ENCODE measurements at places on chromosomes 7 and 10.

DNA sequence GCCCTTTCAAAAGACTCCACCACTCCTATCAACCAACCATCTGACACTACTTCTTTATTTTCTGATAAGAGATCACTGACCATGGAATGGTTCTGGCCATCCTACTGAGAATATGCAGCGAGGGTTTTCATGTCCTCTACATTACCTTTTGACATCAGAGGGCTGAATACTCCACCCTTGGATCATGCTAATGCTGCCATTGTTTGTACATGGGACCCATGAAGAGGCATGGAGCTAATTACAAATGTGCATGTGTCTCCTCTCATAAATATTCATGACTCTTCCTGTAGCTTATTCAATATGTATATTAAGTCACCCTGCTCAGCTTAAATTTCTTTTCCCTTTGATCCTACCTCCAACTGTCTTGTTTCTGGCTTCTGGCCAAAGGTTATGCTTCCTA lies 1065.8 kb upstream of the GHITM start:
- DNase-seq = no peak

GRCh38 chr7:100629117-100629716 lies 12.1 kb downstream of the TFR2 start:
- peak; percentile 51 for DNase-seq

DNA sequence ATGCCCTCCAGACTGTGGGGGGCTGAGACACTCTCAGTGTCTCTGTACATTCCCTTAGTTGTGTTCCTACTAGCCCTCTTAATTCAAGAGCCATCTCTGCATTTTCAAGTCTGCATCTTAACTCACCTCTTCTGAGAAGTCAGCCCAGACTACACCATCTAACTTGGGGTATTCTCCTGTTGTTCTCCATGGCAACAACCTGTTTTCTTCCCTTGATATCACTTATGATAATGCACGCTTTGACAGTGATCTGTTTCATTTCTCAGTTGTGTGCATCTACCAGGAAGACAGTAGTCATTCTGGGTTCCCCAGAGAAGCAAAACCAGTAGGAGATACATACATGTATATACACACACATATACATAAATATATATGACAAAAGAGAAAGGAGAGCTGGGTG lies 707.3 kb upstream of the IGFBP3 start:
- DNase-seq = no peak

DNA sequence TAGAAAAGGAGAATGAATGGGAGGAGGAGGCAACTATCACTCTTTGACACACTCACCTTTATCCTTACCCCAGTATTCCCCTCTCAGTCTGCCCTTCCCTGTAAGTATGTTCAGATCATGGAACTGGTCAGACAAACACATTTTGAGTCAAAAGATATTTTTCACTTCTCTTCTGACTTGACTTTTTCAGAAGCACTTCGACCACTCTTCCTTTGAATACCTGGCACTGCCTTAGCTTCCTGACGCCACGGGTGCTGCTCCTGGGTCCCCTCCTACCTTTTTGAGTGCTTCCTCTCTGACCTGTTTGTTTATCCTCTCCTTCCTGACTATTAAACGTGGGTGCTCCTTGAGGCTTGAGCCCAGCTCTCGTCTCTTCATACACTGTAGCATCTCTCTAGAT lies 19.8 kb upstream of the C10orf67 start:
- no peak for DNase-seq

DNA sequence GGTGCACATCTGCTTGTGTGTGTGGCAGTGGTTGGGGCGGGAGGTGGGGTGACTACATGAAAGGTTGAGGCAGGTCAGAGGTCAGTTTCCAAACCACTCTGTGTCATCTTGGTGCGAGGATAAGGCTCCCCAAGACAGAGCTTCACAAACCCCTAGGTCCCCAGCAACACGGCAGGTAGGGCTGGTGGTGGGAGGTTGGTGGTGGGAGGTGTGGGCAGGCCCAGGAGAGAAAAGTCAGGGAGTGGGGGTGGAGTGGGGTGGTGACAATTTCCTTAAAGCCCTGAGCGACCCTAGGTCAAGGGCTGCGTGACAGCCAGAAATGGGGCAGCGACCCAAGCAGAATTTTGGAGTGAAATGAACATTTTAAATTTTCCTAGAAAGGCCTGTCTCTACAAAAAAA lies 1.6 kb upstream of the STRA8 start:
- peak; percentile 10 for DNase-seq

GRCh38 chr7:79979437-79979836 lies 155.2 kb upstream of the GNAI1 start:
- no peak for DNase-seq

- DNase-seq = no peak
Measured at GRCh38 chr7:156843157-156843556, 49.8 kb downstream of the LMBR1 start.

DNA sequence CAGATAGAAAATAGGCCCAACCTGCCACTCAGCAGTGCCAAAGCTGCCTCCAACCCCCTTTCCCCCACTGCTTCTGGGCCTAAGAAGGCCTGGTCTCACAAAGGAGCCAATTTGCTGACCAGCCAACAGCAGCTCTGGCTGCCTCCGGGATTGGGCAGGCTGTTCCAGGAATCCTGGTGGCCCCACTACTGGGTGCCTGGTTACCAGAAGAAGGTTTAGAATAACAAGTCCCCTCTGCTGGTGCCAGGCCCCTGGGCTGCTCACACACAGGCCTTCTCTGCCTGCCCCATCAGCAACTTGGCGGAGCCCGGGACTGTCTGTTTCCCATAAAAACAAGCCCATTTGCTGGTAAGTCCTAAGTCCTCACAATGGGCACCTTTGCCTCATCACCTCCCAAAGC lies 1.2 kb downstream of the PHKG1 start:
- no peak for DNase-seq

DNA sequence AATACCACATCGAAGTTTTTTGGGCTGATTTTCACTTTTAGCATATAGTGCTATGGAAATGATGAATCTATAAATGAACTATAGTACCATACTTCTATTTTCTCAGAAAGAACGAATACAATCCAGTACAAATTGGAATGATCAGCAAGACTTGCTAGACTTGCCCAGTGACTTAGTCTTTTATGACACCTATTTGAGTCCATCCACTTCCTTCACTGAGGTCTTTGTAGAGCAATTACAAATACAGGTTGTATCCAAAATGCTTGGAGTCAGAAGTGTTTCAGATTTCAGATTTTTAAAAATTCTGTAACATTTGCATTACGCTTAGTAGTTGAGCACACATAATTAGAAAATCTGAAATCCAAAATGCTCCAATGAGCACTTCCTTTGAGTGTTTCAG lies 104.3 kb downstream of the NRBF2 start:
- no peak for DNase-seq

DNA sequence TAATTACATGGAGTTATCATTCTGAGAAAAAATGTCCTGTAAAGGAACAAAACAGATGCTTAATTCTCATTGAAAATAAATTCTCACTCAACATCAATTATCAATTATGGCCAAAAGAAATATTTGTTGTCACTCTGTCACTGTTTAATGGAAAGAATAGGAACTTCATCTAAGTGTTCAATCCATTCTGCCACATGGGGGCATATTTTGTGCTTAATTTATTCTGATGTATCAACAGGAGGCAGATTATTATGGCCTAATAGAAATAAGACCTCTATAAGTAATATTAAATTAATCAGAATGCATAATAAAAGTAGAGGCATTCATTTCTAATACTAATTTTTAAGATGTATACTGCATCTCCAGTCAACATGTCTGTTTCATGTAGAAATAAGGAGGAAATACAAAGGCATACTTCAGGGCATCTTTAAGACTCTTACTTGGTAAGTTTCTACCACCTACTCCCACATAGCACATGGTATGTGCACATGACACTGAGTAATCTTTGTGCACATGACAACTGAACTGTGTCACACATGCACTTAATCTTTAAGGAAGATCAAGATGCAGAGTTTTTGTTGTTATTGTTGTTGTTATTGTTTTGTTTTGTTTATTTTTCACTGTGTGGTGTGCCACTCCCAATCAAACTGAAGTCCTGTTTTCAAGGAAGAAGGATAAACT lies 420.4 kb upstream of the SEMA3A start:
- no peak for DNase-seq

DNA sequence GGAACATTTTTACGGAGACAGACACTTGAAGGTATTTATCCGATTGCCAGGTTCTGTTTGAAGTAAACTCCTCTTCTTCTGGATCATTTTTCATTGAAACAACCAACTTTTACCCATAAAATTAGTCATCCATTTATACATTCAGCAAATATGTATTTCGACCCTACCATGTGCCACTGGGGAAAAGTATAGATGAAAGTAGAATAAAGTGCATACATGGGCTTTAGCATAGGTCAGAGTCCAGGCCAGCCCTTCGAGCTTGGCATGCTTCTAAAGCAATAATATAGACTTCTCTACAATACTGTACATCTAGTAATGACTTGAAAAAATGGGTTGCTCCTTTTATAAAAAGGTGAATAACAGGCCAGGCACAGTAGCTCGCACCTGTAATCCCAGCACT lies 10.1 kb downstream of the SLC25A16 start:
- DNase-seq = no peak

DNA sequence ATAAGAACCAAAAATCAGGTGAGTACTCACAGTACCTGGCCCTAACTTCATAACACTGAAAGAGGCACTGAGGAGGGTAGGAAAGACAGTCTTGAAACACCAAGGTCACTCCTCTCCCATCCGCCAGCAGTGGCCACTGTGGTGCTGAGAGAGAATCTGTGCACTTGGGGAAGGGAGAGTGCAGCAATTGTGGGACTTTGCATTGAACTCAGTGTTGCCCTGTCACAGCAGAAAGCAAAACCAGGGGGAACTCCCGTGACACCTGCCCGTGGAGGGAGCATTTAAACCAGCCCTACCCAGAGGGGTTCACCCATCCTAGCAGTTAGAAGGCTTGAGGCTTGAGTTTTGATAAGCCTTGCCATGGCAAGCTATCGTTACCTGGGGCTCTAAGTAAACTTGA lies 35.2 kb upstream of the MAP3K8 start:
- DNase-seq = no peak

DNA sequence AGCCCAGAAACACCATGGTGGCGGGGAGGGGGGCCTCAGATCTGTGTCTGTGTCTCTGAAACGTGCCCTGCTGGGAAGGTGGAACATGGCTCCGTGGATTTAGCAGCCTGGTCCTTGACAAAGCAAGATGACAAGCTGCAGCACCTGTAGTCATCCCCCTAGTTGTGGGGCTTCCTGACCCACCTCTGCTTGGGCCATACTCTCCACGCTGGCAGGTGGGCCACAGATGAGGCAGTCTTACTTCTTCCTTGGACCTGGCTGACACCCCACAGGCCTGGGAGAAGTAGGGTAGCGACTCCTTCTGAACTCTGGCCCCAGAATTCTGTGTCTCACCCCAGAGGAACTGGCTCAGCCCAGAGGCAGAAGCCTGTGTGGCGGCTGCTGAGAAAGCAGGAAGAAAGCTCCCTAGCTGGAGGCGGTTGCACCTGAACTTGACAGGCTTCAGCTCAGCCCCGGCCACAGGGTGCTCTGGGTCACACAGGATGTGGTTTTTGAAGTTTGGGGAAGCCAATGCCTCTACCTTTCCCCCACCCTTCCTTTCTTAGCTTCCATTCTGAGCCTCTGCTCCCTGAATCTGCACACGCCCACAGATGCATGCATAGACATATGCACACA lies 113.9 kb downstream of the ABLIM1 start:
- peak; percentile 65 for DNase-seq

- DNase-seq = no peak
Measured at GRCh38 chr10:133358162-133358924, 524 bp upstream of the FUOM start.

GRCh38 chr10:60733517-60733822 lies 44.8 kb upstream of the CDK1 start:
- no peak for DNase-seq

GRCh38 chr10:26574783-26575182 lies 122.7 kb upstream of the PDSS1 start:
- DNase-seq = peak; percentile 69

GRCh38 chr10:786633-787474 lies 97.4 kb upstream of the DIP2C start:
- DNase-seq = no peak

GRCh38 chr7:67766906-67767410 lies 770.3 kb downstream of the TYW1 start:
- DNase-seq = no peak

All from GM13977 (cell line).